ENCODE measurements at places on chromosomes 16 and 17. TPM values are rescaled to one million over a fixed set of nuclear protein-coding genes. Genes with fewer than 3 reads are reported as not detected.

Gene B3GNT9
- 7.8 TPM for total RNA-seq

Gene TPSG1
- total RNA-seq = 0.10 TPM

Gene SDK2
- total RNA-seq = 0.56 TPM

Gene PDILT
- total RNA-seq = not detected

Gene SDR42E2
- total RNA-seq = not detected

Gene VMO1
- total RNA-seq = 1.3 TPM

Gene KRT15
- total RNA-seq = 5.0 TPM

Gene TMC5
- total RNA-seq = 8.0 TPM

Gene C17orf50
- 0.24 TPM for total RNA-seq

Gene RAB11FIP4
- 1.7 TPM for total RNA-seq

Gene PABPN1L
- not detected for total RNA-seq

Gene NTN1
- total RNA-seq = 0.50 TPM

Gene DHX8
- total RNA-seq = 49.2 TPM

Gene EVI2B
- total RNA-seq = 0.11 TPM

Gene TM4SF5
- 0.64 TPM for total RNA-seq

Gene CD300C
- total RNA-seq = 0.15 TPM

Gene SHCBP1
- 36.9 TPM for total RNA-seq

Gene ERN1
- 3.6 TPM for total RNA-seq

Gene BCO1
- 1.0 TPM for total RNA-seq

Gene NGFR
- total RNA-seq = 0.83 TPM

Gene SOST
- not detected for total RNA-seq

Gene FAM222B
- 21.7 TPM for total RNA-seq

Gene PROCA1
- 1.4 TPM for total RNA-seq

Gene ASIC2
- 2.4 TPM for total RNA-seq

Gene SEZ6
- 0.05 TPM for total RNA-seq

Gene KRTAP9-4
- total RNA-seq = not detected

Gene BRCA1
- 30.3 TPM for total RNA-seq

Gene HOXB9
- total RNA-seq = 10.1 TPM

Gene CACNA1H
- total RNA-seq = 10.3 TPM
